ENCODE measurements at places on chromosomes 2 and 18.

GRCh38 chr2:130877258-130877657 is 40.5 kb downstream of the ARHGEF4 start:
- DNase-seq = no peak

- DNase-seq = no peak
Measured at GRCh38 chr18:44047585-44047984, 633.1 kb upstream of the SETBP1 start.

GRCh38 chr18:41268271-41268670 is 686.8 kb upstream of the PIK3C3 start:
- no peak for DNase-seq

DNA sequence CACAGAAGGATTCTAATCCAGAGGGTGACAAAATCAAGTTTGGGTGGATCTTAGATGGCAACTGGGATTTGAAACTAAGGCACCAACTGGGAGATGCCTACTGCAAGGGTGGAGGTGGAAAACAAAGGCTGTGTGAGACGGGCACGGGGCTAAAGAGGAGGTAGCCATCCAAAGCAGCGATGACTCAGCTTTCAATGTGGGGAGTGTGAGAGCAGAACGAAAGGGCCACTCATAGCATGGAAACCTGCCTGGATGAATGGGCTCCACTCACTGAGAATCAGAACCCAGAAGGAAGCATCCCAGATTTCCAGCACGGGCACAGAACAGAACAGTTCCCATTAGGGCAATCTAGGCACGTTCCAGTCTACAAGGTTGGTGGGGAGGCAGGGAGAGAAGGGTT is 159.5 kb downstream of the COL4A4 start:
- no peak for DNase-seq

DNA sequence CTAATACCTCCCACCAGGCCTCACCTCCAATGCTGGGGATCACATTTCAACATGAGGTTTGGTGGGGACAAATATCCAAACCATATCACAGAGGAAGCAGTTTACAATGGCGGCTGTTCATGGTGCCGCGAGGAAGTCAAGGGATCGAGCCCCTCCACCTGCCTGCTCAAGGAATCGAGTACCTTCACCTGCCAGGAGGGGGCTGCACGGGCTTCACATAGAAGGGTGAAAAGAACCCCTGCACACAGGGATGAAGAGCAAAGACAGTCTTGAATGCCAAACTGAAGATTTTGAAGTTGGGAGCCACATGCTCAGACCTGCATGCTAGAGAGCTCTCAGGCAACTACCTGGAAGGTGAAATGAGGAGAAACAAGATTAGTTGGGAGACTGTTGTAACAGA is 110.3 kb downstream of the KCNF1 start:
- no peak for DNase-seq

All from GM18507 (cell line).